ENCODE measurements at places on chromosomes 16 and 17.

DNA sequence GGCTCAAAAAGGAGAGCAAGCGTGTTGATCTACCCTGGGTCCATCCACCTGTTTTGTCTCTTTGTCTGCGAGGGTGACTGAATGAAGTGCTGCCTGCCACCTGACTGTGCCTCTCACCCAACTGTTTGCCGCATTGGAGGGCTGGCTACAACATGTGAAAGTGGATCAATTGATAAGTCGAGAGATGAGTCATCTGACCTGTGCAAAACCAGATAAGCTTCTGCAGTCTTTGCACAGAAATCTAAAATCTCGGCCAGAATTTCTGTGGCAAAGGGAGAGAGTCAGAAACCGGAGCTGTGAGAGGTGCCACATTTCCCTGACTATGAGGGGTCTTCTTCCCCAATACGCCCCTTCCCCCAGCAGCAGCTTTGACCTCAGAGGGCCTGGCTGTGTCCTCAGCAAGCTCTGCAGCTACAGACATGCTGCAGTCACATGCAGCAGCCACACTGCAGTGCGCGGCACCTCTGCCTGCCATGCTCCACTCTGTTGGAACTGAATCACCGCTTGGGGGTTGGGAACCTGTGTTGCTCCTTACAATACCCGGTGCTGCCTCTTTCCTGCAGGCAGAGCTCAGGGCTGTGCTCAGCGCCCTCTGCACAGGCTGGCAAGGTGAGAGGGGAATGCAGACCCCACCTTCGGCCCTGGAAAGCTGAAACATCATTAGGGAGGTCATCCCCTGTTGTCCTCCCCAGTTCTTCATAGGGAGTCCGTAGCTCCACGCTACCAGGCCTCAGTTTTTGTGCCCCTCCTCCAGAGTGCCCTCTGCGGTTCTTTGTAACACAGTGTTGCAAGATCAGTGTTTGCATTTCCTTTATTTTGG, 16.2 kb upstream of the HAS3 start:
- DNase-seq, result peak; percentile 49

GRCh38 chr17:79036596-79036995, 12.6 kb downstream of the C1QTNF1 start:
- no peak for DNase-seq

DNA sequence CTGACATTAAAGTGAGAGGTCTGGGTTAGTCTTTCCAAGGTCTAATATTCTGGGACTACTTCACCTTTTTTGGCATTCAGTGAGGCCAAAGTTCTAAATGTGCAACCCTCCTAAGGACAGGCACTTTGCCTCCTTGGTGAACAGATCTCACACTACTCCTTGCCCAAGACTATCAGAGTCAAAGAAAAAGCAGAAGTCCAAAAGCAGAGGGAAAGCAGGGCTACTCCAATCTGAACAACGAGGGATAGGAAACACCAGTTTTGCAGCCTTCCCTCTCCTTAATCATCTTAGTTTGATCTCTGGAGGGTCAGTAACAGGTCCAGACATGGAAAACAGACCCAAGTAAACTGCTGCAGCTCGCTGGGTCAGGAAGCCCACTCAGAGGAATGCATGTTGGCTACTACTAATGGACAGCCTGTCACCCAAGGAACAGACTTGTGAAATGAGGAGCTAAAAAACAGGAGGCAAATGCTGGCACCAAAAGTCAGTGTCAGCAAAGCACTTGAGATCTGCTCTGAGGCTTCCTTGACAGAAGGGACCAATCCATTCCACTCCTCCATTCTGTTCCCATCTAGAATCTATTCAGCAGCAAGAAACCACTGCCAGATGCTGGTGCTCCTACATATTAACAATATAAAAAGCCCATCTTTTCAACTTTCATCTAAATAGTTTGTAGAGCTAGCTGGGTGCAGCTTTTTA, 29.9 kb downstream of the DCUN1D3 start:
- no peak for DNase-seq

GRCh38 chr16:17723531-17724134, 252.9 kb upstream of the XYLT1 start:
- no peak for DNase-seq

- DNase-seq, result no peak
Observed at GRCh38 chr17:5439446-5439764, 450 bp upstream of the C1QBP start.

- DNase-seq, result no peak
Observed at GRCh38 chr17:21243516-21244303, 9.5 kb downstream of the NATD1 start.

GRCh38 chr16:8826278-8826879, 28.7 kb downstream of the PMM2 start:
- DNase-seq, result no peak

- DNase-seq, result no peak
Observed at GRCh38 chr17:13484020-13484419, 117.7 kb downstream of the HS3ST3A1 start.

GRCh38 chr17:28948873-28949184, 2.5 kb downstream of the PHF12 start:
- no peak for DNase-seq

GRCh38 chr17:63701868-63702720, 2.2 kb upstream of the LIMD2 start:
- no peak for DNase-seq

DNA sequence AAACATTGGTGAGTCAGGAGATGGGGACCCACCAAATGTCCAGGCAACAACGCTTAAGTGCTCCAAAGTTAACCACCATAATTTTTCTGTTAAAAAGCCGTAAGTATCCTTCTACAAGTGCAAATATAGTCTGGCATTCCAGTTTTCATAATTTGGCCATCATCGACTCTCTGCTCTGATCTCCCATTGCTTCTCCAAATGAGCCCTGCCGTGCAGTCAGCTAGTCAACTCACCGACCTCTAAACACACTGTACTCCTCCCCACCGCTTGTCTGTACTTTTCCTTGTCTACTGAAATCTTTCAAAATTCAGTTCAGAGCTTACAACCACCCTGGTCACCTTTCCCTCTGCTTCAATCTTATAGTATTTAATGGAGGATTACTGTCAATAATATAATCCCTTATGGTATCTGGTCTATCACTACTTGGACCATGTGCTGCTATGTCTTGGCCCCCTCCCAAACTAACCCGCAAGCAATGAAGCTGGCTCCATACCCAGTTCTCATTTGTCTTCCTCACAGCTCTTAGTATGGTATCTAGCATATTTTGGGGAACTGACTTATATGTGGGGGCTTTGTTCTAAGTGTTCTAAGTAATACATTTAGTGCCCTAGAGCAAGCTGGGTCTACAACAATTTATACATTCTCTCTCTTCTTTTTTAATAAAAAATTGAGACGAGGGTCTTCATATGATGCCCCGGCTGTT, 52.7 kb upstream of the SLC25A19 start:
- no peak for DNase-seq

- no peak for DNase-seq
Observed at GRCh38 chr17:72439893-72440502, 319.2 kb downstream of the SOX9 start.

DNA sequence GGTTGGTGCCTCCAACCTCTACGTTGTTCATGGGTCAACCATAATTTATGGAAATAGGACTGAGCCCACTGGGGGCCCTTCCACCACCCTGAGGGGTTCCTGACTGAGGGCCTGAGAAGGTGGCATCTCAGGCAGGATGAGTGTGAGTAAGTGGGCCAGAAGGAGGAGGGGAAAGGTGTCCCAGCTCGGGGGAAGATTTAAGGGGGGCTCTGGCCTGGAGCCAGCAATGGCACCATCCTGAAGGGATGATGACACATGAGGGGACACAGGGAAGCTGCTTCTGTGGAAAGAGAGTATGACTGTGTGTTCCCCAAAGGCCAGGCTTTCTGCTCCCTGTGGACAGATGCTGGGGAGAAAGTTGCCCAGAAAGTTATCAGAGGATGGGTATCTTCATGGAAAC, 18.7 kb downstream of the MYL4 start:
- no peak for DNase-seq

- DNase-seq, result peak; percentile 84
Observed at GRCh38 chr17:50534222-50534978, 1.9 kb downstream of the EPN3 start.

- DNase-seq, result no peak
Observed at GRCh38 chr17:3968886-3969524, 4.8 kb upstream of the ATP2A3 start.

- DNase-seq, result no peak
Observed at GRCh38 chr16:89549007-89549700, 11.3 kb upstream of the RPL13 start.

- DNase-seq, result peak; percentile 73
Observed at GRCh38 chr16:4404247-4404966, 12.0 kb downstream of the CORO7 start.

GRCh38 chr16:72123426-72123825, 29.8 kb downstream of the DHX38 start:
- no peak for DNase-seq

DNA sequence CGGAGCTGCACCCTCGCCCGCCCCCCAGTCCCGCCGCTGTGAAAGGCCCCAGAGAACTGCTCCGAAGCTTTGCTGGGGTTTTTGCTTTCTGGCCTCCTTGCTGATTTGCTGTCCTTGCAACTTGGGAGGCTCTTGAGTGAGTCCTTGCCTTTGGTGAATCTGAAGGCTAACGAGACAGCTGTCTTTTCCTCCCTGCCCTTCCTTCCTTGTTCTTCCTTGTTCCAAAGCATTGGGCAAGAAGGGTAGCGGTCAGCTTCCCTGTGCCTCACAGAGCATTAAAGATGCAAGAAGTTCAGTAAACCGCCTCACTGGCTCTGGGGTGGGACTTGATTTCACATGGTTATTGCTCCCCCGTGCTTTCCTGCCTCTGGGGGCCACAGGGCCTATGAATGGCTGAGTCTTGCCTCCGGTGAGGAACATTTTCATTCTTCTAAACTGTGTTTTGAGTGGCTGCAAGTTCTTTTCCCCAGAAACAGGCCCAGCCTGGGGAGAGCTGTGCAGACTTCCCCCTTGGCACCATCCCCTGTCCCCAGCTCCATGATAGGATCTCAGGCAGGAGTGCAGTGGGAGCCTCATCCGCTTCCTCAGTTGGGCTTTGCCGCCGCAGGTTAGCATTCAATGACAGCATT, 1.4 kb downstream of the YPEL2 start:
- no peak for DNase-seq

All from DMS53 (cell line).